Kidney glomerular epithelial cell (primary cell): ENCODE measurements at places on chromosomes 6 and 20.

DNA sequence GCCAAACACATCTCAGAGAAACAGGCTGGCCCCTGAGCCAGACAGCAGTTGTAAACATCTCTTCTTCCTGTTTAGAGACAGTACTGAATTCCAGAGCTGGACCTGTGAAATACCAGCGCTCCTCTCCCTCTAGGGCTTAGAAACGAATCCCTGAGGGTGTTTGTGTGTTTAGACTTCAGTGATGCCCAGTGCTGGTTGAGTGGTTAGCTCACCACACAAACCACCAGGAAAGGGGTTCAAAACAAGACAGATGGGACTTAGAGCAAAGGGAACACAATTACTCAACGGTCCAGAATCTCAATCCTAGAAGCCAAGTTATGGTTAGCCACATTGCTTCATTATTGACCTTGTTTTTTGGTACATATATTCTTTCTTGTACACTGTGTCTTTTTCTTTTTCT, 108.7 kb upstream of the TMEM170B start:
- peak; percentile 94 for DNase-seq

GRCh38 chr6:127956260-127956888, 55.5 kb upstream of the THEMIS start:
- no peak for DNase-seq

GRCh38 chr20:5168651-5169396, 42.0 kb downstream of the CDS2 start:
- DNase-seq = peak; percentile 11

DNA sequence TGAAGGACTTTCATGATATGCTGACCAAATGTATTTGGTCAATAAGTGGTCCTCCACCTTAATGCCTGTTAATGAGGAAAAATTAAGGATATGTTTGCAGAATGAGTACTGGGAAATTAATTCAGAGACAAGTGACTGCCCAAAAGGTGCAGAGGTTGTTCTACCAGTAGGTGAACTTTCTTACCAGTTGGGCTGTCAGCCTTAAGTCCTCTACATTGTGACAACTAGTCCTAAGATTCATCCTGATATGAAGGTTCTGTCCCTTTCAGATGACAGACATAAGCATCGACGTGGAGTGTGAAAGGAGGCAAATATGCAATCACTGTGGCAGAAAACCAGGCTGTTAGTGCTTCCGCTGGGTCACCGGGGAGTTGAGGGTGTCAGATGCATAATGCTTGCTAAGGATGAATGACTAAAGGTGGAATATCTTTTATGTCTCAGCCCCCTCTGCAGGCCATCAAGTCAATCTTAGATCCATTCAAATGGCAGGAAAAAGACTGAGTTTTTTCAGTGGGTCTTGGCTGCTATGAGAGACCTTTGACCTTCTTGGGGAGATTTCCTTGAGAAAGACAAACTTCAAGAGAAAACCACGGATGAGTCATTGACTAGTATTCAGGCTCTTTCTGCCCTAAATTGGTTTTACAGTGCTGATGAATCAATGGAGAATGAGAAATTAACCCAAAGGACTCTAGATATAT, 226.0 kb downstream of the TPBG start:
- DNase-seq = peak; percentile 51

DNA sequence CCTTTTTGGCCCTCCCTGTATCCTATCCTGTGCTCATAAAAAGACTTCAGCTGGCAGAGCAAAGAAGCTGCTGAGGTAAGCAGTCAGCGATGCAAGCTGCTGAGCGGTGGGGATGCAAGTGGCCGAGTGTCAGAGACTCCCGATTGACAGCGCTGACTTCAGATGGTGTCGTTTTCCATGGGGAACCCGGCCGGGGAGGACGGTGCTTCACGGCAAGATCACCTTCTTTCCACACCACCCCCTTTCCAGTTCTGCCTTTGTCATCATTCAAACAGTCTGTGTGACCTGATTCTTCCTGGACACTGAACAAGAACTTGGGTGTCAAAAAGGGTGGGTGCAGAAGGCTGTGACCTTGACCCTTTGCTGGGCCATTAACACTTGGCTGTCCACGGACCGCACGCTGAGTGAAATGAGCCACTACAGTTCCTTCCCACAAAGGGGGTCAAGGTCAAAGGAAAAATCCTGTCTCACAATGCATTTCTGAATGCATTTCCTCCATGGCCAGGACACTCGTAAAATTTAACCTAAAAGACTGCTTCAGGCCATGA, 52.9 kb upstream of the UNC93A start:
- DNase-seq = no peak

DNA sequence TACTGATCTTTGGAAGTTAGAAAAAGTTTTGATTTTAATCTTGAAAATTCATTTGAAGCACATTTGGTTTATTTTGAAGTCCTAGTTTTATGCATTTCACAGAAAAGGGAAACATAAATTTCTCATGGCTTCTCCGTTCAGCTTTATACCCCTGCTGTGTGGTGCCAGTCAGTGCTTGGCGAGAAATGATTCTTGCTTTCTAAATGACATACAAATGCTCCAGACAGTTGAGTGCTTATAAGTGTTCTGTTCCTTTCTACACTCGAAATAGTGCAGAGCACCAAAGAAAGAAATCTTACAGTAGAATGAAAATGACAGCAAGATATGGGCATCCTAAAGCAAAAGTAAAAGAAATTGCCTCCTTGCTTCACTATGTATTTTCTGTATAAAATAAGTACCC, 9.0 kb upstream of the ZNF292 start:
- no peak for DNase-seq

GRCh38 chr20:54134445-54135220, 39.2 kb downstream of the CYP24A1 start:
- DNase-seq = peak; percentile 45

DNA sequence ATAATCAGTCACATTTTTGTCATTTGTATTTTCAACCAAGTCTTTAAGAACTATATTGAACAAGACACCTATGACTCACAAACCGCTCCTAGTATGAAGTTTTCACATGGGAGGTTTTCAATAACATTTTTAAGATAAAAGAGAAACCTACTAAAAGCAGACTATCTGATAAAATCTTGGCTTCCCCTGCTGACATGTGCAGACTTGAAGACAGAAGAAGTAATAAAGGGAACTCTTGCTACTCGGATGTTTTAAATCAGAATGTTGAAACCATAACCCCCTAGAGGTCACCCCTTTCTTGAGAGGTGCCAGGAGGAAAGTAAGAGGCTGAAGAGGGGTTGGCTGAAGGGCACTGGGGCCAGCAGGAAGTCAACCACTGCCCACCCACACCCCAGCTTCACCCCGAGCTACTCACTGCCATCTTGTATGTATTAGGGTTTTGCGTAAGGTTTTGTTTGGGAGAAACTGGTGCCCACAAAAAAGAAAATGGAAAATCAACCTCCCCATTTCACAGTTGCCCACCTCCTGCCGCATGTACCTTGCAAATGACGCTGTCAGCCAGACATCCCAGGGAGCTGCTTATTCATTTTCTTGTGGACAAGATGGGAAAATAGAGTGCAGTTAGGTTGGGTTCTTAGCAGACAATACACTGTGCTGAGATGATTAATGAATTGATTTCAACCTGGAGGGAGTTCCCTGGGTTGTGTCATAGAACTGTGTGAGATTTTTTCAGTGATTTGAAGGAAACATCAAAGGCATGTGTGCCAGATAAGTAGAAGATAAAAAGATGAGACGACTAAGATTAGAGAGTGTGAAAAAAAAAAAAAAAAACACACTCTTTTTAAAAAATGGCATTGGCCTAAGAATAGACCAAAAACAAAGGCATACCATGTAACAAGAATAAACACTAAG, 83.2 kb upstream of the TAB2 start:
- DNase-seq = peak; percentile 43

DNA sequence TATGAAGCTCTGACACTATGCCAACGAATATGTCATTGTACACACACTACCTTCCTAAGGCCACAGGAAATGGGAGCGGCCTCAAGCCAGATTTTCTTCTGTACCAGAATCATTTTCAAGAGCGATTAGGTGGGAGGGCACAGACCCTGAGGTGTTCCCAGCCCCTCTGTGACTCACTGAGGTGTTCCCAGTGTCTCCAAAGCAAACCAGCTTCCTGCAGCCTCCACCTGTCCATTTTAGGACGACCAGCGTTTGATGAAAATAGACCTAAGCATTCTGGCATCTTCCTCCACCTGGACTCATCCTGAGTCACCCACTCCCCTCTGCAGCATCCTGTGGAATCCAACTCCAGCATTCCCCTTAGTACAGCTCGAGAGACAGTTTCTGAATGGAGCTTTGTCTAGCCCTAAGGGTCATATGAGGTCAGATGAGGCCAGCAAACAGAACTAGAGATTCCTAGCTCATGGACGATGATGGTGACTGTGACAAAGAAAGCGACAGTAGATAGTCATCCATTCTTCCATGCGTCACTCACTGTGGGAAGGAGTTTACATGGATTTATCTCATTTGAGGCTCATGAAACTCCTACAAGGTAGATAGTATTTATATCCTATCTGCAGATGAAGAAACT, 203.4 kb downstream of the PTPRT start:
- no peak for DNase-seq

GRCh38 chr20:45893831-45894230, 2.7 kb downstream of the CTSA start:
- DNase-seq = no peak

GRCh38 chr6:166726201-166726600, 99.2 kb upstream of the RPS6KA2 start:
- DNase-seq = no peak

GRCh38 chr20:63014710-63015109, 7.9 kb upstream of the BHLHE23 start:
- DNase-seq = no peak

- no peak for DNase-seq
Observed at GRCh38 chr6:169439710-169440109, 186.1 kb upstream of the THBS2 start.

GRCh38 chr6:143023695-143024094, 37.0 kb upstream of the AIG1 start:
- no peak for DNase-seq
